Right atrium auricular region (tissue), 2 donors: ENCODE measurements at places on chromosomes 11 and 22. TPM values are rescaled to one million over a fixed set of nuclear protein-coding genes. Genes with fewer than 3 reads are reported as not detected.

DNA sequence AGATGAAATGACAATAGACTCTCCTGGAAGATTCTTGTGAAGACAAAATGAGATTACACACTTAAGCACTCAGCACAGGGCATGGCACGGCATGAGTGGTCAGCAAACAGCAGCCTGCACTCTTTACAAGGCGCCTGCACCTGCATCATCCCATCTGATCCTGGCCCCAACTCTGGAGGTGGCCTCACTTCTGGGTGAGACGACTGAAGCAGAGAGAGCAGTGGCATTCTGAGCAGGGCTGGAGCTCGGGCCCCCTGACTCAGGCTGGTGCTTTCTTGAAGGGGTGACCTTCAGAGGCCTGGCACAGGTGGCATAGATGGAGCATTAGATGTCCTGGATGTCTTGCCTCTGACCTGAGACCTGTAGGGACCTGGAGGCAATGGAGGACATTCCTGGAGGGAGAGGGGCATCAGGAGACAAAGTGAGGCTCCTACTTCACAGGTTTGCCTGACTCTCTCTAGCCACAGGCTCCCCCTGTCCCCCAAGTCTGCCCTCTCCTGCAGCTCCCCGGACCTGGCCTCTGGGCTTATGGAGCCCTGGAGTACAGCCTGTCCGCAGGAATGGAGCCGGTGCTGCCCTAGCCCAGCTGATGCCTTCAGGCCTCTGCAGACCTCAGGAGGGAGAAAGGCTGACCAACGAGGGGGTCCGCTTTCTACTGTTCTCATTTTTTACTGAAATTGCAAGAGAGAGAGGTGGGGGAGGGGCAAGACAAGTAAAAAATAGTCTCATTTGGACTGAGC lies 65.5 kb upstream of the THY1 start:
- no peak for DNase-seq

Gene SNX15
- 21.8 TPM for total RNA-seq

Gene CENPM
- not detected for total RNA-seq

DNA sequence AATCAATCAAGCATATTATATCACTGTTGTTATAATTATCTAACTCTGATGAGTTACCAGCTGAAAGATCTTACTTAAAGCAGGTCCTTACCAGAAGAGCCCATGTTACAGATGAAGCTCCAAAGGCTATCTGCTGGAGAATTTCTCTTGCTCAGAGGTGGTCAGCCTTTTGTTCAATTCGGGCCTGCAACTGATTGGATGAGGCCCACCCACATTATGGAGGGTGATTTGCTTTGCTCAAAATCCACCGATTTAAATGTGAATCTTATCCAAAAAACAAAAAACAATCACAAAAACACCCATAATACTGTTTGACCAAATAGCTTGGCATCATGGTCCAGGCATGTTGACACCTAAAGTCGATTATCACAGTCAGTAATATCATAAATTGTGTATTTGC lies 348.6 kb upstream of the ANO3 start:
- DNase-seq = no peak

Gene OR5D18
- total RNA-seq = not detected

- DNase-seq = no peak
Measured at GRCh38 chr11:88104408-88104807, 70.8 kb downstream of the RAB38 start.
